ENCODE measurements at places on chromosomes 4 and X.

DNA sequence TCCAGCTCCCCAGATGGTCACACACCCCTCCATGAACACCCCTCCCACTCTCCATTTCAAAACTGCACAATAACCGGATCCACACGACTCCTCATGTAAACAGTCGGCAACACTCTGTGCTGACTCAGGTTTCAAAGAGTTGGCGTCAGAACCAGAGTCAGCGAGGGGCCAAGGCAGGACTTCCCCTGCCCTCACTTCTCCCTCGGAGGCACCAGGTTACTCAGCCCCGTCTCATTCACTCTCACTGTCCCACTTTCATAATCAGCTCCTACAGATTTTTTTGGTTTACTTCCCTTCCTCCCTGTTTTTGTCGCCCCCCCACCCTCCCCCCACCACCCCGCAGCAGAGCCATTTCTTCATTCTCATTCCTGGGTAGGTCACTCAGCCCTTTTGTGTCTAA lies 2.7 kb upstream of the TIMP1 start:
- no peak for DNase-seq

DNA sequence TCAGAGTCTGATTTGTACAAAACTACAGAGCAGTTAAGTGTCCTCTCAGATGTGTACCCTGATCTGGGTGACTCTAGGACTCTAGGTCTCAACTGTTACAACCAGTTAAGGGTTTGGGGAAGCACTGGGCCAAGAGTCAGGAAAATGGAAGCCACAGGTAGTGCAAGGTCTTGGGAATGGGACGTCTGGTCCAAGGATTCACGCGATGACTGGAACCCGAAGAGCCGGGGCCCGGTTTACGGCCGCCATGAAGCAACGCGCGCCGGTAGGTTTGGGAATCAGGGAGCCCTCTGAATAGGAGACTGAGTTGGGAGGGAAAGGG lies 321 bp upstream of the HPRT1 start:
- no peak for DNase-seq

DNA sequence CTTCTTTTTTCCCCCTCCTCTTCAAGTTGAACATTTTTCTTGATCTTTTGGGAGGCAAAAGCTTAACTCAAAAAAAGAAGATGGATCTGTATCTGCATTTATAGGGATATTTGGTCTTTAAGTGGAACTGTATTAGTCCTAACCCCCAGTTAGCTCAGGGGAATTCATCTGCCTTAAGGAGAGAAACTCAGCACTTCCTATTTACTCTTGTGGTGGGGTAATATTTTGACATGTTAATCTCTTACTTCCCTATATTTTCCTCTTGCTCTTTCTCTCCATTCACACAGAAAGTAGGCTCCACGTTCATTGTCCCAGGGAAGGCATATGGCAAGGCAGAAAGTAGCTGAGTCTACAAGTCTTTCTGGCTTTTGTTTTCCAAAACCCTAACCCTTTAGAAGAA lies 5.3 kb downstream of the LRRC66 start:
- DNase-seq, result no peak

GRCh38 chrX:104112326-104112951 lies at the start of gene ZCCHC18:
TSS of gene ZCCHC18 (plus strand) at chrX:104112523. CDS start at chrX:104114112, 1,589 bp downstream.
- peak; percentile 49 for DNase-seq

DNA sequence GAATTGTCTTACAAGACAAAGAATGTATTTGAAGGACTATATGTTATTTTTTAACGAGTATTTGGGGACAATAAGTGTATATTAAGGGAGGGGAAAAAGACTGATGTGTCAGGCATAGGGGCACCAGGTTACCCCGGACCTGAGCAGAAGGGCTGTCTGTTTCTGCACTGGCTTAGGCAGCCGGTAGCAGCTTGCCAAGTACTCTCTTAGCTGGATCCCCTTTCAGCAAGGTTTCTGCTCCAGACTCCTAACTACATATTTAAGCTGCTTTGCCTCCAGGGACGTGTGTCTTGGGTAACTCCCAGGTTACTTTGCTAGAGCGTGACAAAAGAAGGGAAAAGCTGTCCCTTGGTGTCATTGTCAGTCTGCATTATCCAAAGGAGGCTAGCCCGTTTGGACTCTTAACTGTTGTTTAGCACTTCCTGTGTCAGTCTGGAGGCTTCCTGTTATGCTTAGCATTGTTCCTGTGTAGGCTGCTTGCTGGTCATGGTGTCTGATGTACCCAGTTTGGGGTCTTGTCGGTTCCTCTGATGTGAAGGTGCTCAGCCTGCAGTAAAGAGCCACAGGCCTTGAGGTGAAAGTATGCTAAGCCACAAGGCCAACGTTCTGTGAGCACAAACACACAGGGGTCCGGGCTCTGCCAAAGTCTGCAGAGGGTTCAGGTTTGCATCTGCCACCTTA lies 11.6 kb downstream of the CXCR3 start:
- DNase-seq, result peak; percentile 68

Data from CD4-positive, CD25-positive, alpha-beta regulatory T cell (primary cell).